AG08396 (cell line): ENCODE measurements at places on chromosomes 12 and 14.

DNA sequence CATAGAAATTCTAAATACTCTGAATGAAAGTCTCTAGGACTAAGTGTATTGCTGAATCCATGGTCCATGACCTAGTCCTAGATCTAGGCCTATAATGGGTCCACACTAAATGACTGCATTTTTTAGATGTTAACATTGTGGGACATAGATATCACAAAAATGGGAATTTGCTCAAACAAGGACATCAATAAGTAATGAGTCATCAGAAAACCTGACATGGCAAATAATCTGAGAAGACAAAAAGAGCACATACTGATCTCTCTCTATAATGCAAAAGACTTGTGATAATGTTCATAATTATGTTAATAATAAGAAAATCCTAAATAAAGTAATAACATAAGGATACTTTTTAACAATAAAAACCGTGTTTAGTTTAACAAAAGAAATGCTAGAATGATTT, 1168.4 kb downstream of the FSCB start:
- no peak for DNase-seq

DNA sequence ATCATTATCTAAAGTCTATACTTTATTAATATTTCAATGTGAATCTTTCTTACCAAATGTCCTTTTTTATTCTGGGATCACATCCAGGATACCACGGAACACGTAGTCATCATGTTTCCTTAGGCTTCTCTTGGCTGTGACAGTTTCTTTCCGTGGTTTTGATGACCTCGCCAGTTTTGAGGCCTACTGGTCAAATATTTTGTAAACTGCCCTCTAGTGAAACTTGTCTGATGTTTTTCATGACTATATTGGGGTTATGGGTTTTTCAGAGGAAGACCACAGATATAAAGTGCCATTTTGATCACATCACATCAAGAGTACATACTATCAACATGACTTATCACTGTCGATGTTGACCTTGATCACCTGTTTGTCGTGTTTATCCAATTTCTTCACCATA, 14.1 kb upstream of the SERPINA6 start:
- no peak for DNase-seq

DNA sequence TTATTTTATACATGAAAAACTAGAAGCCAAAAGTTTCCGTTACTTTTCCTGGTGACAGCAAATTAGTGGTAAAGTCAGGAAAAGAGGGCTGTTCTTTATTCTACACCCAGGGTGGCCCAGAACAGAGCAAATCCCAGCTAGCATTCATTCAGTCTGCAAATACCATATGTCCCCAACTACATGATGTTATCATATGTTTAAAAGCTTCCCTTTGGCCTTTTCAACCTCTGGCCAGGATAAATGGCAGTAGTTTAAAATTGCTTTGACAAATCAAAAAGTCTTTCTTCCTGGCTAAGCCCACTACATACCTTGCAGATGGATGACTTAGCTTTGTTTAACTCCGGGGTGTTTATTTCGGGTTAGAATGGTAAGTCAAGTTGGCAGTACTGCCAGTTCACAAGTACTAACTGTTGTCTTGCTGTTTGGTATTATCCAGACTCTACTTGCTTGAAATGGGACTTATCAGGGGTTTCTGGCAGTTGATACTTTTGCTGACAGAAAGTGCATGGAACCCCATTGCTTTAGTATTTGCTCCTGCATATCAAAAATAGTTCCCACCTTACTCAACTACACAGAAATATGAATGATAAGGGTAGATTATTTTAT, 69.7 kb downstream of the PKP2 start:
- DNase-seq = no peak

GRCh38 chr12:2412305-2412643, 359.5 kb downstream of the CACNA1C start:
- DNase-seq = no peak

- DNase-seq = no peak
These were observed 203.4 kb upstream of the DDHD1 start for GRCh38 chr14:53356361-53357150.

DNA sequence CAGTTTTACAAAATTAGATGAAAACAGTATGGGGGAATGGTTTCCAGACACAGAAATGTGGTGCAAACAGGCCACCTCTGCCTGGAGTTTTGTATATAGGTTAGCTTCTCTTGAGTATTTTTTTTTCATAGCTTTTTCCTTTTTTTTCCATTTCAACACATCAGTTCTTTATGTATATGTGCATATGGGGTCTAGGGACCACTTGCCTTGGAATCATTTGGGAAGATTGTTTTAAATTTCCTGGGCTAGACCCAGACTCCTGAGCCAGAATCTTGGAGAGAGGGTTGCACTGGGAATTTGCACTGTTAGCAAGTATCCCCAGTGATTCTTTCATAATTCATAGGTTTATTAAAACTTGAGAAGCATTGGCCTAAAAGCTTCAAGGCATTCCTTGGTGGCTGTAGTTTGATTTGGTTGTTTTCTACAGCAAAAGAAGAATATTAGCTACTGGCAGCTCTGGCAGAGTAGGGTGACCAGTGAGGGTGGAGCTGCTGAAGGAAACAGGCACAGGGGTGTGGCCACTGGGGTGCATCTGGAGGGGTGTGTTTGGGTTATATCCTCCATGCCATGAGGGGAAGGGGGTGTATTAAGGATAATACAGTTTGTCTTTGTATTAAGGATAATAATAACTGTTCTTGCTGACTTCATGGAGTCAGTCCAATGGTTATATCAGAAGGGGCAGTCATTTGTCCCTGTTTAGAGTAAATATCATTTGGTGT, 22.8 kb downstream of the PPP1R36 start:
- no peak for DNase-seq

GRCh38 chr14:61254808-61255526, 26.2 kb downstream of the TMEM30B start:
- no peak for DNase-seq

- DNase-seq = no peak
These were observed 25.5 kb downstream of the TSPAN11 start for GRCh38 chr12:30952015-30952414.

DNA sequence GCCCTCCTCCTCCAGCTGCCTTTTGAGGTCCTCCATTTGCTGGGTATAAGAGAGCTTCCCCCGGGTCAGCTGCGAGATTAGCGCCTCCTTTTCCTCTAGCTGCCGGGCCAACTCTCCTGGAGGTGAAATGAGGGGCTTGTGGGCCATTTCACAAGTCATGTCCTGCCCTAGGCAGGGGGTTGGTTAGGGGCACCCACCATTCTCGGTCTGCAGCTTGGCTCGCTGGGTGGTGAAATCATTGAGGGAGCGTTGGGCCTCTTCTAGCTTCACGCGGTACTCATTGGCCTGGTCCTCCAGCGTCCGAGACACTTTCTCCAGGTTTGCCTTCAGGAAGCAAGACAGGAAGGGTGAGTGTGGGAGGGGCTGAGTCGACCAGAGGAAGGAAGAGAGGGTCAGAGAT, 12.6 kb downstream of the CMTM5 start:
- DNase-seq = no peak

DNA sequence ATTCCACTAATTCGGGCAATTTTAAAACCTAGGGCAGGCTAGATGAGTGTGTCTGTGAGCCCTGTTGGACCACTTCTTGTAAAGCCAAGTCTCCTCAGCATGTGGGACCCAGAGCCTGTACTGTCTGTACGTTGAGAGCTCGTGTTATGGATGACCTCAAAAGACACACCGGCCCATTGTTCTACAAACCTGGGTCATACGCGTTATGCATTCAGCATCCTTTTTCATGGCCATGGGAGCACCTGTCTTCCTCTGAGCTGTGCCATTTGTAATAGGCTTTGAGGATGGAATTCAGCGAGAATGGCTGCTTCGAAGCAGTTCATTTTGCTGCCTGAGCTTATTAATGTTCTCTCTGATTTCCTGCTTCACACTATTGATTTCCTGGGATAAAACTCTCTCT, 15.0 kb downstream of the WSCD2 start:
- DNase-seq = no peak

- no peak for DNase-seq
These were observed 124.5 kb upstream of the ARHGAP5 start for GRCh38 chr14:31952573-31952972.

GRCh38 chr12:108638141-108638827, 4.6 kb upstream of the SELPLG start:
- DNase-seq = no peak

DNA sequence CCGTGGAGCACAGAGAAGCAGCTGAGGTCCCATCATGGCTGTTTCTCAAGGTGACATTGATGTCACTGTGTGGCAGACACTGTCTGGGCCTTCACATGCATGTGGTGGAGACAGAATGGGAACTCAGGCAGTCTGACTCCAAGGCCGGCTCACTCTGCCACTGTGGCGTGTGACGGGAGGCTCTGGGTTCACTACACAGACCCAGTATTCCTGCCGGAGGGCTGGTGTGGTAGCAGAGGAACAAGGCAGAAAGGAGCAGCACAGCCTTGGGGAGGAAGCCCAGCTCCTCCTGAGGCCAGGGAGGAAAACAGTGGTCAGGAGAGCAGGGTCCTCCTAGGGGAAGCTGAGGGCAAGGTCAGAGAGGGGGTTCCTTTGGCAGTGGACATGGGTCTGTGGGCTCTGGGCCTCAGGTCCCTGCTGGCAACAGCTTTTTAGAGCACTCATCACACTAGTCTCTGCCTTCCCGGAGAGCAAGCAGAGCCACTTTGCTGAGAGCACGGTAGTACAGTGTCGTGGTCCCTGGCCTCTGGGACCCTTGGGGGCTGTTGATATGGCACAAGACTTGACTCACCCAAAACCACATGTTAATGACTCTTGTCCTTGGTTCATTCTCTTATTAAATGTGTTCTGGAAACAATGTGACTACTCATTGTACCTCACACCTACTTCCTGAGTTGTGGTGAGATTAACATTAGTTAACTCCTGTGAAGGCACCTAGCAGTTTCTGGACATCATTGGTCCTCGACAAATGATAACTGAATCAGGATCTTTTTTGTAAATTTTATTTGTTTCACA, 21.3 kb downstream of the DCAF4 start:
- no peak for DNase-seq
